Fibroblast of villous mesenchyme (primary cell): ENCODE measurements at places on chromosomes 5 and 9.

- DNase-seq: no peak
Measured at GRCh38 chr5:131528682-131529081, 106.3 kb downstream of the RAPGEF6 start.

- no peak for DNase-seq
Measured at GRCh38 chr9:109969573-109970237, 189.7 kb downstream of the PALM2AKAP2 start.

DNA sequence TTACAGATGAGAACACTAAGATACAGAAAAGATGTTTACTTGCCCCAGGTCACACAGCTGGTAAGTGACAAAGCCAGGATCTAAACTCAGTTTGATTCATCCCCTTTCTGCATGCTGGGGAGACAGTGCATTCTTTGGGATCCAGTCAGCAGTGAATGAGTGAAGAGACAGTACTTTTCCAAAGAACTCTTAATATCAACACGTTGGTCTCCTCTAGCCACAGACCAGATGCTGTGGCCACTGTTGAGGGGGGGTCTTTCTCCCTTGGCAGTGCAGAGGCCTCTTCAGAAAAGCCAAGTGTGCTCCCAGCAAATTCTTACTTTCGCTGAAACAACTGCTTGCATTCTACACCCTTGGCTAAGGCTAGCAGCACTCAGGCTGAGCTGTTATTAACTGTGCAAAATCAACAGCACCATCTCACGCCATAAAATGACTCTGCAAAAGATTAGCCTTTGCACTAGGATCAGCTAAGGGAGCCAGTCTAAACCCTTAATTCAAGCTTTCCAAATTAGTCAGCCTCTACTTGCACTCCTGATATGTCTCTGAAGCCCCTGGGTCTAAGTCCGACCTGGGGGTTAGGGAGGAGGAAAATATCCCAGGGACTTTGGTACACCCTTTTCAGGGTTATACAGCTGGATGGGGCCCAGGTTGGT, 4.8 kb upstream of the TMEM171 start:
- DNase-seq: peak; percentile 95

- DNase-seq: no peak
Measured at GRCh38 chr9:107177857-107178256, 105.2 kb upstream of the RAD23B start.

DNA sequence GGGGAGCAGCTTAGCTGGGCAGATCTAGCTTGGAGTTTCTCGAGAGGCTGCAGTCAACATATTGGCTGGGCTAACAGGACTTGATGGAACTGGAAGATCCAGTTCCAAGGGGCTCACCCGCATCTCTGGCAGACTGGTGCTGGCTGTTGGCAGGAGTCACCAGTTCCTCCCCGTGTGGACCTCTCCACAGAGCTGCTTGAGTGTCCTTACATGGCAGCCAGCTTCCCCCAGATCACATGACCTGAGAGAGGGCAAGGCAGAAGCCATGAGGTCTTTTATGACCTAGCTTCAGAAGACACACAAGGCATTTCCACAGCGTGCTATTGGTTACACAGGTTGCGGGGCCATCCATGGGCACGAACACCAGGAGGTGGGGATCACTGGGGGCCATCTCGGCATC, 26.4 kb upstream of the RXRA start:
- DNase-seq: no peak

GRCh38 chr5:91206734-91207133, 176.4 kb downstream of the ARRDC3 start:
- peak; percentile 33 for DNase-seq

- no peak for DNase-seq
Measured at GRCh38 chr5:145489516-145489915, 345.6 kb downstream of the PRELID2 start.

DNA sequence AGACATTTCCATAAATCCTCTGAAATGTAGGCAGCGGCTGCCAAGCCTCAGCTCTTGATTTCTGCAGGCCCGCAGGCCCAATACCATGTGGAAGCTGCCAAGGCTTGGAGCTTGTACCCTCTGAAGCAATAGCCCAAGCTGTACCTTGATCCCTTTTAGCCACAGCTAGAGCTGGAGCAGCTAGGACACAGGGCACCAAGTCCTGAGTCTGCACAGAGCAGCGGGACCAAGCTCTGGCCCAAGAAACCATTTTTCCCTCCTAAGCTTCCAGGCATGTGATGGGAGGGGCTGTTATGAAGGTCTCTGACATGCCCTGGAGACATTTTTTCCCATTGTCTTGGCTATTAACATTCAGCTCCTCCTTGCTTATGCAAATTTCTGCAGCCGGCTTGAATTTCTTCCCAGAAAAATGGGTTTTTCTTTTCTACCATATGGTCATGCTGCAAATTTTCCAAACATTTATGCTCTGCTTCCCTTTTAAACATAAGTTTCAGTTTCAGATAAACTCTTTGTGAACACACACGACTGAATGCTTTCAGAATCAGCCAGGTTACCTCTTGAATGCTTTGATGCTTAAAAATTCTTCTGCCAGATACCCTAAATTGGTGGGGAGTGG, 14.4 kb upstream of the ZFR start:
- no peak for DNase-seq

DNA sequence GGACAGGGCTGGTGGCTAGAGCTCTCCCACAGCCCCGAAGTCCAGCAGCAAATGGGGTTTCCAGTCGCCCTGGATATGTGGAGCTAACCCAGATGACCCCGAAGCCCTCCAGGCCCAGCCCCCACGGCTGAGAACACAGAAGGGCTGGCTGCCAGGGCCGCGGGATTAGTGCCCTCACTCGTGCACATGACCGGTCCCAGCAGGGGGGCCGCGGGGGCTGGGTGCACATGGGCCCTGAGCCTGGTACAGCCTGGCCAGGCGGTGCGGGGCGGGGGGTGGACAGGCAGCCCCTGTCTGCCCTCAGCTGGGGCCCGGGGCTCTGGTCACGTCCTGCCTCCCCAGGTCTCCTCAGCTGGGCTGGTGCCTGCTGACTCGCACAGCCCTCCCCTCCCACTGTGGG, 5.9 kb downstream of the SSNA1 start:
- DNase-seq: no peak

DNA sequence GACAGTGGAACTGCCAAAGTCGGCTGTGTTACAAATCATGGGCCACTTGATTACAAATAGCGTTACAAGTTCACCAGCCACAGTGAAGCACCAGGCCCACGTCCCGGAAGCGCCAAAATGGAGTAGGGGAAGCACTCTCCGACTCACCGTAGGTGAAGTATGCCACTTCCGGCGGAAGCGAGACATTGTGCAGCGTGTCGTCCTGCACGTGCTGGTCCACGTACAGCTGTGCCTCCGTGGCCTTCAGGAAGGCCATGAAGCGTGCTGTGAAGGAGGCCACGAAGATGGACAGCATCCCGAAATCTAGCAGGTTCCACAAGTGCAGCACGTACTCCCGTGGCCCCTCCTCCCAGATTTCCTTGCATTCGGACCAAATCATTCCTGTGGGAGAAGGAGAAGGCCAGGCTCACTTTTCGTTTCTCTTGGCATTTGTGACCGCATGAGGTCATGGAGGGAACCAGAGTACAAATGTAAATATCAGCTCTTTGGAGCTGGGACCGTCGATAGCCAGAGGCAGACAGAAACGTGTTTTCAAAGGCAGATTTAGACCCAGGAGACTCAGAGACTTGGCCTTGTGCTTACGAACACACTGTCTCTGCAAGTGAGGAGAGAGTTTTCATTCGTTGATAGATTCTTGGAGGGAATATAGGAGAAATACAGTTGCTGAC, 58.7 kb upstream of the SMIM32 start:
- DNase-seq: no peak

DNA sequence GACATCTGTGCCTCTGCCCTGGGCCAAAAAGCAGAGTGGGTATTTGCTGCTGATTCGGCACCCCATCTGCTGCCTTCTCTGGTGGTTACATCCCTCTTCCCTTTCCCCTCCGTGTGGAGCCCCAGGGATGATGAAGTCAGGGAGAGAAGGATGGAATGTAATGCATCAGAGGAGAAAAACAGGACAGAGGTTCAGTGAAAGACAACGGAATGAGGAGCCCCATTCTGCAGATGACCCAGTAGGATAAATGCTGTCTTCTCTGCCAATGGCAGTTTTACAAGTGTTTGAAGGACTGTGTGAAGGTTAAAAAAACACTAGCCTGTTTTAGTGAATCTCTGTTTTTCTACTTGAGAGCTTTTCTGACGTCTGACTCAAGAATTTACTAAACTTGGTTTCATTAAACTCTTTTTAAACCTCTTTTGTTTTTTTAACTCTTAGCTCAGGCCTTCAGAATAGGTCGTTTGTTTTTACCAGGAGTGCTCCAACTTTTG, 86.3 kb downstream of the NLN start:
- DNase-seq: peak; percentile 64
